Endothelial cell of umbilical vein (primary cell): ENCODE measurements at places on chromosomes 13 and 19. TPM values are rescaled to one million over a fixed set of nuclear protein-coding genes. Genes with fewer than 3 reads are reported as not detected.

The ZNF728 gene
- total RNA-seq = not detected in 2 replicates

The KLK12 gene
- not detected in 2 replicates for total RNA-seq

The THSD8 gene
- 13.2 and 15.9 TPM in 2 replicates for total RNA-seq

The ICAM4 gene
- total RNA-seq = 0.49 TPM in 1 of 2 replicates, not detected in the other

The TUBB4A gene
- not detected in 2 replicates for total RNA-seq

The PSG6 gene
- total RNA-seq = not detected in 2 replicates

The CERS1 gene
- 3.0 and 4.0 TPM in 2 replicates for total RNA-seq

The ERICH4 gene
- not detected in 2 replicates for total RNA-seq

The CCNA1 gene
- 0.37 and 0.46 TPM in 2 replicates for total RNA-seq

The SIGLEC8 gene
- not detected in 2 replicates for total RNA-seq

The JOSD2 gene
- total RNA-seq = 33.8 and 37.4 TPM in 2 replicates

The ZNF726 gene
- 2.9 and 4.7 TPM in 2 replicates for total RNA-seq

The GNG8 gene
- total RNA-seq = not detected in 2 replicates

The CEACAM16 gene
- not detected in 2 replicates for total RNA-seq

The SIGLECL1 gene
- not detected in 2 replicates for total RNA-seq

The KIR2DL1 gene
- total RNA-seq = not detected in 2 replicates

The SIGLEC10 gene
- not detected in 2 replicates for total RNA-seq

The PEX11G gene
- total RNA-seq = 1.3 and 1.6 TPM in 2 replicates
